Fibroblast of mammary gland (primary cell): ENCODE measurements at places on chromosomes 5 and 9.

DNA sequence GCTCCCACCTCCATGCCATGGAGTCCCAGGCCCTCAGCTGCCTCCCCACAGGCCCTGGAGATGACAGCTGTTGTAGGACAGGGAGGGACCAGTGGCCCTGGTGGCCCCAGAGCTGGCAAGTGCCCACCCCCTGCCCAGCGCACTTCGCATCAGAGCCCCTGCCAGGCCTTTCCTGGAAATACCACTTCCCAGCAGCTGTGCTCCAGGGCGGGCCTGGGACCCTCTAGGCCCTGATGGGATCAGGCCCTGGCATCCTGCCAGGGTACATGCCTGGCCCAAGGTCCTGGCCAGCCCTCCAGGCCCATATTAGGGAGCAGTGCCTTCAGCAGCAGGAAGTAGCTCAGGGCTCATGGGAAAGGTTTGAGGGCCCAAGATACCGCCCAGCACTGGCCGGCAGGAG, 2.5 kb downstream of the KCNT1 start:
- DNase-seq: no peak

DNA sequence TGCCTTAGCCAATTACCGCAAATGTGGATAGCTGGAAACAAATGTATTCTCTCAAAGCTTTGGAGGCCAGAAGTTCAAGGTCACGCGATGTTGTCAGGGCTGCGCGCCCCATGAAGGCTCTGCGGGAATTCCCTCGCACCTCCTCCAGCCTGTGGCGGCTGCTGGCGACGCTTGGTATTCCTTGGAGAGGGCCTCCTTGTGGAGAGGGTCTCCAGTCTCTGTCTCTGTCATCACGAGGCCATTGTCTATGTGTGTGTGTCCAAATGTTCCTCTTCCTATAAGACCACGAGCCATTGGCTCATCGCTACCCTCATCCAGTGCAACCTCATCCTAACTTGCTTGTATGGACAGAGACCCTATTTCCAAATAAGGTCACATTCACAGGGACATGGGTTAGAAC, 97.5 kb downstream of the ANKRD33B start:
- no peak for DNase-seq

DNA sequence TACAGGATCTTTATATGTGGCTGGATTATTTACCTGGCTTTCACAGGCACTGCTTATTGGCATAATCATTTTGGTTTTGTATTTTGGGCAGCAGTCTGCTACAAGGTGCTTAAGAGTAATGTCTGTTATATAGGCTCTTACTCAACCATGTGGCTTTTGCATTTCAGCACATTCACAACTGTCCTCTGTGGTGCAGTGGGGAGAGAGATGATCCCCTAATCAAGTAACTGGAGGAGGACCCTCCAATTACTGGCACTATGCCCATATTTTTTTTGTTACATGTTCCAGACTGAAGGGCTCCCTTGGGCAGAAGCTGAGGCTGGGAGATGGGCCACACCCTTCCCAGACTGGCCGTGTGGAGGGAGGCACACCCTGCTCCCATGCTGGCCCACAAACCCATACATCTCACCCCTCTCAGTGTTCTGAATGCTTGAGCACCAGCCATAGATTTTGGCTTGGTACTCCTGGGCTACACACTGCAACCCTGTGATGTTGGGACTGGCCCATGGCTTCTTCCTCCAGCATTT, 173.5 kb downstream of the FAM174A start:
- DNase-seq: no peak

GRCh38 chr5:181152406-181152805, 5.0 kb downstream of the OR2V2 start:
- DNase-seq: no peak

DNA sequence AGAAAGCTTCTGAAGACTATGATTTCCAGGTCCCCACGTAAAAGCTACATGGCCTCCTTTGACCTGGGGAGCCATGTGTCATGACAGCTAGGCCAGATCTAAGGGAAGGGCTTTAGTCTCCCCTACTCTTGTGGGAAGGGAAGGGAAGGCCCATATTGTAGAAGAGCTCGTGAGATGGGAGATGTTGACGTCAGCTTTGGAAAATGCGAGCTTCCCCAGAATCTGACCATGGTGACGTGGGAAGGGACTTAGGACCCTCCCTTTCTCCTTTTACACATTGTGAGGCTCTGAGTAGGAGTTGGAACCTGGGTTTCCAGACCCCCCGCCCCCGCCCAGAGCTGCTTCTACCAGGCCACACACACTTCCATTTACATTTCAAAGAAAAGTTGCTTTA, 165.5 kb downstream of the SYK start:
- DNase-seq: no peak

GRCh38 chr5:146626936-146627335, 110.9 kb upstream of the GPR151 start:
- DNase-seq: no peak

- DNase-seq: no peak
Measured at GRCh38 chr9:88577256-88578120, 42.5 kb downstream of the NXNL2 start.

- no peak for DNase-seq
Measured at GRCh38 chr9:87579781-87580541, 82.3 kb downstream of the DAPK1 start.

GRCh38 chr9:14156046-14156445, 157.9 kb downstream of the NFIB start:
- DNase-seq: no peak

DNA sequence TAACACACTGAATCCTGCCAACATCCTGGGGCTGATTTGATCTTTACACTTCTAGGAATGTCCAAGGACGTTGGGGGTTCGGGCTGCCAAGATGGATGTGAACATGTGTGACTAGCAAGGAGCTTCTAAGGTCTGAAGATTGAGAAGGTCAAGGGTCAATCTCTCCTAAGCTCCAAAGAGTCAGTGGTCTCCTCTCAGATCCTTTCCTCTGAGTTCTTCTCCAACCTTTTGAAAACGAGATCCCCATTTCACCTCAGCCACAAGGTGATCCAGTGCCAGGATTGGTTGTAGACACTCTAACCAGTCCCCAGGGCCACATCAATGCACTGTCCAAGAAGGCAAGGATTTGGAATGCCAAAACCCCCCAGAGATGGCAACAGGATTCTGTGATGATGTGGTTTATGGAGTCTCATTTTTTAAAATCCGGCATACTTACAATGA, 266.8 kb downstream of the NDUFS4 start:
- DNase-seq: no peak

- no peak for DNase-seq
Measured at GRCh38 chr9:36129139-36129538, 7.4 kb upstream of the GLIPR2 start.

DNA sequence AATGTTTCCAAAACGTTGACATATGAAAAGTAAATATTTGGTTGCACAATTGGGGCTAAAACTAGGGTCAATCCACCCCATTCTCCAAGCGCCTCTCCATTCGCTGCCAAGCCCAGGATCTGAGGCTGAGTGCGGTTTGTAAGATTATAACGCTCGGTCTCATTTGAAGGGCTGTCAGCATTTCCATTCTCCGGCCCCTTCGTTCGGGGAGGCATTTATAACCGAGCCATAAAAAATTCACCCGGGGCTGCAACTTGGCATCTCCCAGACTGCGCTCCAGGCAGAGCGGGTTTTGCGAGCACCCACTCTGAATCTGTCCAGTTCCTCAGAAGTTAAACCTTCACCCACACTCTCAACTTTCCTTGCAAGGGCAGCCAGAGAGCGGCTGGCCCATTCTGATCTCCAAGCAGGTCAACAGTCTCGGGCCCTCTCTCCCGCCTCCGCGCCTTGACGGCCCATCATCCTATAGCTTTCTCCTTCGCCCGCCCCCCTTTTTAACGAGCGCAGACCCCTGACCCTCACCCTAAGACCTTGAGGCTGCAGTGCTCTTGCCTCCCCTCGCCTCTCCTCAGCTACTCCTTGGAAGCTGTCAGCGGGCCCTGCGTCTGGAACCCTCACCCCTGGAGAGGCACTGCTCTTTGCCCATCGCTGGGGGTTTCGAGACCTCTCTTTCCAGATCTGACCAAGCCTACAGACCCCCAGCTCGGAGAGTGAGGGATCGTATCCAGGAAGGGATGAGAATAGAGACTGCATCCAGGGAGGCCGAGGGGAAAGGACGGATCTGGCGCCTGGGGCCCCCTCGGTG, 1.1 kb downstream of the SLIT3 start:
- DNase-seq: peak; percentile 28

DNA sequence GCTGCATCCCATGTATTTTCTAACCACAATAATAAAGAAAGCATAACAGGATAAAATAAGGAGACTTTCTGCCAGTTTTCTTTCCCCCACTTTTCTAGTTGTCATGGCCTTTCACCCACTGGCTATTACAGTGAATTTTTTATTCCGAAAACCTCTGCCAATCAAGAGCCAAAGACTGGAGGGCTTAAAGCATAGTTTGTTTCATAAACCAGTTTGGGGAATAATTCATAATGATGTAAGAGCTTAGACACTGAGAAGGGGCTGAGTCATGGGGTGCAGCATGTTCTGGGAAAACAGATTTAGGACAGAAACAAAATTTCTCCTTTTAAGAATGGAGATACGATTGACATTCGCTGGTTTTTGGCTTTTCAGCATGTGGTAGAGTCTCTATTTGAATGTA, 4.4 kb upstream of the GLIPR2 start:
- peak; percentile 81 for DNase-seq

DNA sequence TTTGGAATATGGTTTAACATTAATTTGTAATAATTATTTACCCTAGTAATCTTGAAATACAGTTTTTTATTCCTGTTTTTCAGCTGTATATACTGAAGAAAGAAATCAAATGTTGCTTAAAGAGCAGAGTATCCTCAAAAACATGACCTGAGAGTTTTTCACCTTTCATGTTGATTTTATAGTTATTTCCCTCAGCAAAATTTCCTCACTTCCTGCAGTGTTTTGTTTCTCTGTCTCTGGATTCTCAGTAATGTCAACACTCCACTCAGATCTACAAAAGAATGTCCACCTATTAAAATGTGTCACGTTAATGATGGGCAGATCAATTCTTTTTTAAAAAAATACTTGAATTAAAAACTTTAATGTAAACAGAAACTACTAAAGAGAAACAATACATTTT, 398.3 kb downstream of the ANXA1 start:
- DNase-seq: no peak

DNA sequence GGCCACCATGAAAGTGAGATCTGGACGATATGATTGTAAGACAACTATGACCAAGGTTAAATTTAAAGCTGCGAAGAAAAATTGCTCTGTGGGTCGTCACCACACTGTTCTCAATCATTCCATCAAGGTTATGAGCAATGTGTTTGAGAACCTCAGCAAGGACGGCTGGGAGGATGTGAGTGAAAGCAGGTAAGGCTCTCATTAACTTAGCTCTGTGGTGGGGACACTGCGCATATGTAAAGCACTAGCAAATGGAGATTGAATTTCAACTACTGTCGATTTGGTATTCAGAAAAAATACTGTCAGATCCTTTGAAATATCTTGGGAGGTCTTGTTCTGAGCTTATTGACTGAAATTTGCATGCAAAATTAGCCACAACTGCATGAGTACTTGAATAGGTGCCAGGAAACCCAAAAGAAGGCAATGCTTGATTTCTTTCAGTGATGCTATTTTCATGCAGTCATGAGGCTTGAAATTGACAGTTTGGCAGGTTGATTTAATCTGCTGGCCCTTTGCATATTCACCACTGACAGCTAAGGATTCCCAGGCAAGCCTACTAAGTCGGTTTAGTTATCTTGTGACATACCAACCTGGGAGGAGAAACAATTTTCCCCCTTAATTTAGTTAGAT, 183.9 kb upstream of the SH3GL2 start:
- no peak for DNase-seq

GRCh38 chr5:131280417-131280816, 16.6 kb downstream of the CDC42SE2 start:
- DNase-seq: no peak

DNA sequence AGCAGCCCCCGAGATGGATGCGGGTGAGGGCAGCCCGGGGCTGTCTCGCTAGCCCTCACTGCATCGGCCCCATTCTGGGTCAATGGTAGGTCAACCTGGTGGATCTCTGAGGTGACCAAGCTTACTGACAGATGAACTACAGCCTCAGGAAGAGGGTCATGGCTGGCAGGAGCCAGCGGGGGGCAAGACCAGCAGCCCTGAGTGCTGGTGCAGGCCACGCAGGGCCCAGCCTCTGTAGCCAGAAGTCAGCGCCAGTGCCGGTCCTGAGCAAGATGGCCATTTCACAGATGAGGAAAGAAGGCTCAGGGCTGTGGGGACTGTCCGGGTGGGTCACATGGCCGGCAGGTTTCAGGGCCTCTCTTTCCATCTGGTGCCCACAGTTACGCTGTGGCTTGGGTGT, 5.1 kb upstream of the DBH start:
- DNase-seq: no peak
